ENCODE measurements at places on chromosomes 3 and 15.

GRCh38 chr3:9430733-9431132 is 33.3 kb downstream of the SETD5 start:
- DNase-seq = no peak

- no peak for DNase-seq
Measured at GRCh38 chr15:33908406-33908805, 59.9 kb upstream of the CHRM5 start.

DNA sequence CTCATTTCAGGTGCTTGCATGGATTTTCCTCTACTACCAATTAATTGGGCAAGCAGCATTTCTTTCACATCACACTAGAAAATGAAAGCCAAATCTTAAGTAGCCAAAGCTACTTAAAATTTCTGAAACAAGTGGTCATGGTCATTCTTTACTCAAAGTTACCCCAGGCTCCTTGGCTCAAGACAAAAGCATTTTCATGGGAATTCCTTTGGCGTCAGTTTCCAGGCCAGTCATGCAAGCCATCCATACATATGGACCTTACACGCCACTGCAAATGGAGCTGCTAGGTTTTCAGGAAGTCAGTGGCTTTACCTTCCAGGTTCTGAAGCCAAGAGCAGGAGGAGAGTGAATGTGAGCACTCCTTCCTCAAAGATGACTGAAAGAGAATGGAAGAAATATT is 83.7 kb upstream of the IL12A start:
- DNase-seq = no peak

DNA sequence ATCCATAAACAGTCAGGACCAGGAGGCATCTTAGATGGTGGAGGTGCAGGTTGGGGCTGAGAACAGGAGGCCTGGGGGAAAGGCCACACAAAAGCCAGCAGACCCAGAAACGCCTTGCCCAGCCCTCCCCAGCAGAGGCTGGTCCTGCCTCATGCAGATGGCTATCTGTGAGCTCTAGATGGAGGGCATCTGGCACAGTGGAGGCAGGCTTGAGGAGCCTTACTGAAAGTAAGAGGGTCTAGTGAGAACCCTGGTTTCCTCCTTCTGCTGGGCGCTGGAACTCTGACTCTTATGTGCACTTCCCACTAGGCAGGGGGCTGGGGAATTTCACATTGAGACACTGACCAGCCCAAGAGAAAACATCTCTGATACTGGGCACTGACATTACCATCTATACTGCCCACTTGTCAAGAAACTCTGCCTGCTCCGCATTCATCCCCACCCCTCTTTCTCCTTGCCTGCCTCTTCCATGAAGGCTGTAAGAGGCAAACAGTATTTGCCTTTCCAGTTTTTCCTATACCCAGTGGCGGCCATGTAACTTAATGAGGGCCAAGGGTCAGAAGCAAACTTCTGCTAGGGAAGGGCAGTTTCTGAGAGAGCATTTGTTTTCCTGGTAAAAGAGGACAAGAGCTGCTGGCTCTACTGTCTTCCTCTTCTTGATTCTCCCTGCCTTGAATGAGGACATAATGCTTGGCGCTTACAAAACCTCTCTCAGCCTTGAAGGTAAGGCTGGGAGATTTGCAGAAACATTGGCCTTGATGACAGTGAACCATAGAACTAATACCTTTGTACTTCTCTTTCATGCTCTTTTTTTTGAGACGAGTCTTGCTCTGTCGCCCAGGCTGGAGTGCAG is 4.4 kb upstream of the SCN5A start:
- no peak for DNase-seq

GRCh38 chr15:48090115-48090514 is 30.7 kb upstream of the SLC24A5 start:
- no peak for DNase-seq

DNA sequence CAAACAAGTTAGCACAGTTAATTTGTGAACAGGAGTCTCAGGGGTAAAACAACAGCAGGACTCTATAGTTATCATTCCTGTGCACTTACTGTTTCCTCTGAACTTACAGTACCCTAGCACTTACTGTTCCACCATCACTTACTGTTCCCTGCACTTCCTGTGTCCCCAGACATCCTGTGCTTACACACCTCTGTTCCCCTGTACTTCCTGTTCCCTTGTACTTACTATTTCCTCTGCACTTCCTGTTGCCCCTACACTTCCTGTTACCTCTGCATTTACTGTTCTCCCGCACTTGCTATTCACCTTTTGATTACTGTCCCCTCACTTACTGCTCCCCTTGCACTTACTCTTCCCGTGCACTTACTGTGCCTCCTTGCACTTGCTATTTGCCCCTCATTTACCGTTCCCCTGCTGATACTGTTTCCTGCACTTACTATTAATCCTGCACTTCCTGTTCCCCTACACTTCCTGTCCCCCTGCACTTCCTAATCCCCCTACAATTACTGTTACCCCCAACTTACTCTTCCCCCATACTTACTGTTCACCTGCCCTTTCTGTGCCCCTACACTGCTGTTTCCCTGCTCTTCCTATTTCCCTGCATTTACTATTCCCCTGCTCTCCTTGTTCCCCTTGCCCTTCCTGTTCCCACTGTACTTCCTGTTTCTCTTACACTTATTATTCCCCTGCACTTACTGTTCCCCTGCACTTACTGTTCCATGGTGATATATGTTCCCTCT is 30.3 kb downstream of the TPRA1 start:
- DNase-seq = no peak

- peak; percentile 60 for DNase-seq
Measured at GRCh38 chr15:56919031-56919608, 676 bp downstream of the TCF12 start.

- no peak for DNase-seq
Measured at GRCh38 chr3:172705170-172705569, 5.7 kb downstream of the NCEH1 start.

DNA sequence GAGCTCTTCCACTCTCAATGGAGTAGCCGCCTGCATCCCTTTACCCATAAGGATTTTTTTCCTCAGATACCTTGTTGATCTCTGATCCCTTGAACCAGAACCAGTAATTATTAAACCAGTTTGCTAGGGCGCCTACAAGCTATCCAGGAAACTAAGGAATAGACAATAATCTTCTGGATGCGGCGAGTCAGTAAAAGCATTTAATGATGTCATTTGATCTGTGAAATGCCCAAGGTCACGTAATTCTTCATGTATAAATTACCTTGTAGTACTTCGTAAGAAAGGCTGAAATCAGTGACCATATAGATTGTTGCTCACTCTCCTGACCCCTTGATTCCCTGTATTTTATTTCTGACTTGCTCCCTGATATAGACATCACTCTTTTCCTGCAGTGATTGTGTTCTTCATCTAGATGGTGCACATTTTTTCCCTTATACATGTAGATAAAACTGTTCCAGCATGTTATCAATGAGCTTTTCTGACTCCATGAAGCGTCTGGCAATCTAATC is 548.6 kb upstream of the NAALADL2 start:
- no peak for DNase-seq

DNA sequence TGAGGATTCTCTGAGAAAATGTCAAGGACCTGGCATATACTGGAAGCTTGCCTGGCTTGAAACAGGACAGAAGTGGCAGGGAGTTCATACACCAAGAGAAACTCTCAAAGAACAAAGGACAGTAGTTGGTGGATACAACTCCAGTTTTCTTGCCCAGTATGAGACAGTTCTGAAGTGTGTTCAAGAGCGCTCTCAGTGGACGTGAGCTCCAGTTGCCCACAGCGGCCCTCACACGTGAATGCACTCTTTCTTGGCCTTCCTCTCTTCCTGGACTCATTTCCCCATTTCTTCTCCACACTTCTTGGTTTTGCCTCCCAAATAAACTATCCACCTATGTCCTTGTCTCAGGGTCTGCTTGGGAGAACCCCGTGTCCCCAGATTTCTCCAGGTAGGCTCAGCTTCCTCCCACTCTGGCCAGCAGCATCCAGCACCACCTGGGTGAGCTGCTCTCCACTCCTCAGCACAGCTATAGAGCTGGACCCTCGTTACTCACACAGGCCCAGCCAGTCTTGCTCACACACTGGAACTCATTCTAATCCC is 54.5 kb downstream of the DCLK3 start:
- DNase-seq = no peak

Data from stimulated activated CD4-positive, alpha-beta T cell treated with anti-CD3 and anti-CD28 coated beads, Interleukin-1b, Interleukin-23, amount 100 ng/mL, for 48 hours (primary cell).